ENCODE measurements at places on chromosomes 12 and 14. TPM values are rescaled to one million over a fixed set of nuclear protein-coding genes. Genes with fewer than 3 reads are reported as not detected.
A peak's percentile ranks its signal among the peaks of the same experiment; 100 is the strongest.

ITFG2 gene
- total RNA-seq: 20.0 TPM

TAS2R50 gene
- 4.4 TPM for total RNA-seq

FGF23 gene
- not detected for total RNA-seq

CIT gene
- 21.0 TPM for total RNA-seq

CBLN3 gene
- 0.72 TPM for total RNA-seq

DNA sequence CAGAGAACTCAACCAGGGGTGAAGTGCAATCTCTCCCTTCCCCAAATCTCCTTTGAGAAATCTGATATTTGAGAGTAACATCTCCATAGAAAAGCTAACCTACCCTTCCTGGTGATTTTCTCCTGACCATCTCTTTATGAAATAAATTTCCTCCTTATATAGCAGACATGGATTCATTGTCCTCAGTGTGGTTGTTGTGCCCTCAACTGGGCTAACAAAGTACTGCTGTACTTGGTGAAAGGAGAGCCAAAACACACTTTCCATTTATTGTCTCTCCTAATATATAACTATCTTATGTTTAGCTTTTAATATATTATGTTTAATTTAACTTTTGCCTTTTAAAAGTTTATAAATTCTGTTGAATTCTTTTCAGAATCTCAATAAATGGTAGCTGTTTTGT, 65.1 kb upstream of the SLCO1B1 start:
- no peaks in the 10 kb centered on the region for H3K27me3 ChIP-seq
- no peak overlapping the region for H3K27ac ChIP-seq
- H3K36me3 ChIP-seq: no peaks in the 10 kb centered on the region
- no peaks in the 10 kb centered on the region for H3K4me1 ChIP-seq

DNA sequence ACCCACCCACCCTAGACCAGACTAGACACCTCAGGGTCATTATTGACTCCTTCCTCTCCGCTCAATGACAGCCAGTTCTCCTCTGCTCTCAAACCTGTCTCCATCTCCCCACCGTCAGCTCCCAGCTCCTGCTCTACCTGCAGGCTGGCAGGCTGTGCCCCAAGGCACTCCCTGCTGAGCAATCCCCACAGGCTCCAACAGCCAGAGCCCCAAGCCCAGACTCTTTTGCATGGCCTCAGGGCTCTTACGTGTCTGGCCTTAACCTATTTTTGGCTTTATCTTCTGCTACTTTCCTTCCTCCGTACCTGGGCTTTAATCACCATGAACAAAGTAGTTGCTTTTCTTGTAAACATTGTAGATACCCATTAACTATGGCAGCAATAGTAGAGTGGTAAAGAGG, 162.9 kb upstream of the PRMT8 start:
- no peak for DNase-seq
- no peak overlapping the region for H3K27ac ChIP-seq
- no peaks in the 10 kb centered on the region for H3K36me3 ChIP-seq
- no peak overlapping the region for H3K4me3 ChIP-seq

GRCh38 chr14:50602035-50602434, 42.1 kb downstream of the ATL1 start:
- no peak for DNase-seq
- H3K36me3 ChIP-seq: no peaks in the 10 kb centered on the region
- H3K27ac ChIP-seq: no peak overlapping the region
- H3K27me3 ChIP-seq: no peaks in the 10 kb centered on the region
- H3K4me3 ChIP-seq: no peak overlapping the region
- peaks cover 1% of the 10 kb centered on the region for H3K4me1 ChIP-seq

- H3K27ac ChIP-seq: no peak overlapping the region
- no peaks in the 10 kb centered on the region for H3K4me1 ChIP-seq
- H3K36me3 ChIP-seq: no peaks in the 10 kb centered on the region
Measured at GRCh38 chr12:9327320-9327719, 119.1 kb upstream of the PZP start.

- DNase-seq: peak; percentile 87
- no peak overlapping the region for H3K4me3 ChIP-seq
- H3K27me3 ChIP-seq: no peaks in the 10 kb centered on the region
- H3K4me1 ChIP-seq: peaks cover 6% of the 10 kb centered on the region
- no peak overlapping the region for H3K27ac ChIP-seq
Measured at GRCh38 chr14:31059152-31059924, 33.2 kb upstream of the STRN3 start.

DNA sequence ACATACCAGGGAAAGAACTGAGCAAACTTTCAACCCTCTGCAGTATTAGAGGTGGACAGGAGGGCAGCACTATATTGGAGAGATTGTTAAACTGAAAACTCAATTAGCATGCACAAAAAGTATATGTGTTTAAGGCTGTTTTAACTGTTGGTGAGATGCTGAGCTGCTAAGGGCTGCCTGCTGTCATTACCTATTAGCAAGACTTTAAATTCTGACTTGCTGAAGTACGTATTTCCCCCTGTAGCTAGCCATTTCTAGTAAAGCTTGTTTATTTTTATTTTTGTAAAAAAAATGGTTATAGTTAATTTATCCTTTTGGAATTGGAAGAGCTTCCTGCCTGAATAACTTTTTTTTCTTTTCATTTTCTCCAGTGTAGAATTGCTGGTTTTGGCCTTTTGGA, 92.2 kb downstream of the CACNA1C start:
- peaks cover 2% of the 10 kb centered on the region for H3K27me3 ChIP-seq
- no peak overlapping the region for H3K27ac ChIP-seq
- H3K36me3 ChIP-seq: no peaks in the 10 kb centered on the region
- DNase-seq: peak; percentile 18
- H3K4me3 ChIP-seq: no peak overlapping the region
- H3K4me1 ChIP-seq: peaks cover 9% of the 10 kb centered on the region

- no peaks in the 10 kb centered on the region for H3K36me3 ChIP-seq
- H3K27me3 ChIP-seq: 0 out of 2 replicates have a peak, but pooled peaks cover 2% of the 10 kb centered on the region
- DNase-seq: no peak
Measured at GRCh38 chr14:52370406-52370935, 56.4 kb downstream of the PTGER2 start.

DNA sequence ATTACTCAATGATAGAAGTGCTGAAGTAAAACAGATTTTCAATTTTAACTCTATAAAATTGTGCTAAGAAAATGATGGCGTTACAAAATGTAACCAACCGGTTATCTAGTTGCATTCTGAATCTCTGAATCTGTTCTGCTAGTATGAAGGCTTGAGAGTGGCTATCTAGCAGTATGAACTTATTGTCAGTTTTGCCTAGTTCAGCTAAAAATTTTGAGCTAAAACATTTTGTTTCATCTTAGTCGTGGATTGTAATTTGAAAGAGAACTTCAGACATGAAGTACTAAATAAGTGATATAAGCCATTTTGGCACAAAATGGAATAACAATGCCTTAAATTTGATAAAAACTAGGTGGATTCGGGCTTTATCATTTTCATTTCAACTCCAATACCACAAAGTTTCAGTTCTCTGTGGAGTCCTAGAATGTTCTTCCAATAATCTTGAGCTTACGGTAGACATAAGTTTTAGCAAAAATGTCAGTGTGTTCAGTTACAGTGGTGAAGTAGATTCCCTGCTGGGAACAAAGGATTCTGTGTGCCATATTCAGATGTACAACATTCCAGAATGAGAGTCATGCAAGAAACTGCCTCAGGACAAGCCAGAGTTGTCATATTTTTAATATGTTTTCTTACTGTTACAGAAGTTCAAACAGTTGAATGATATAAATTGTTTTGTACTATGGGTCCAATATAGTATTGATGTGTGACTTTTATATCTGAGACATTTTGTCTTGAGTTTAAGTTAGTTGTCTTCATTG, 28.1 kb downstream of the ATP6V1D start:
- H3K27ac ChIP-seq: no peak overlapping the region
- peak; percentile 43 for DNase-seq
- peaks cover 20% of the 10 kb centered on the region for H3K36me3 ChIP-seq
- no peak overlapping the region for H3K4me3 ChIP-seq

DNA sequence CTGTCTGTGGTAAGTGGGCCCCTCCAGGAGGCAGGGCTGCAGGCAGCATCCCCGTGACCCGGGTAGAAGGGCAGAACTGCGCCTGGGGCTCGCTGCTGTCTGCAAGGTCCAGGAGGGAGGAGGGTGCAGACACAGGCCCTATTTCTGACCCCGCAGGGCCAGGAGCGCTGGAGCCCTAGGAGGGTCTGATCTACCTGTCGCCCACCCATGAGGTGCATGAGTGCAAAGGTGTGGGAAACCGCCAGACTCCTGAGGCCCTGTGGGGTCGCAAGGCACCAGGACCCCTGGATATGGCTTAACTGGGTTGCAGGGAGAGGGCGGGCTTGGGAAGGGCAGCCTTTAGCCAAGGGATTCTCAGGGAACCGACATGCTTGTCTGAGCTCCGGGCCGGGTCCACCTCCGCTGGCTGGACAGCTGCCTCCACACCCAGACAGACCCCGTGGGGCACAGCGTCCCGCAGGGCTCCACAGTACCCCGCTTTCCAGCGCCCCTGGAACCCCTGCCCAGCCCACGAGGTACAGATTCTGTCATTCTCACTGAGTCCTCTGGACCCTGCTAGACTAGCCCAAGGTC, 72.9 kb upstream of the TSPAN11 start:
- H3K27me3 ChIP-seq: peaks cover 4% of the 10 kb centered on the region
- DNase-seq: no peak
- H3K36me3 ChIP-seq: no peaks in the 10 kb centered on the region
- H3K27ac ChIP-seq: no peak overlapping the region
- no peak overlapping the region for H3K4me3 ChIP-seq

GRCh38 chr14:99212646-99213045, 59.4 kb downstream of the BCL11B start:
- H3K27me3 ChIP-seq: no peaks in the 10 kb centered on the region
- no peak overlapping the region for H3K27ac ChIP-seq
- no peaks in the 10 kb centered on the region for H3K36me3 ChIP-seq
- H3K4me3 ChIP-seq: no peak overlapping the region

DNA sequence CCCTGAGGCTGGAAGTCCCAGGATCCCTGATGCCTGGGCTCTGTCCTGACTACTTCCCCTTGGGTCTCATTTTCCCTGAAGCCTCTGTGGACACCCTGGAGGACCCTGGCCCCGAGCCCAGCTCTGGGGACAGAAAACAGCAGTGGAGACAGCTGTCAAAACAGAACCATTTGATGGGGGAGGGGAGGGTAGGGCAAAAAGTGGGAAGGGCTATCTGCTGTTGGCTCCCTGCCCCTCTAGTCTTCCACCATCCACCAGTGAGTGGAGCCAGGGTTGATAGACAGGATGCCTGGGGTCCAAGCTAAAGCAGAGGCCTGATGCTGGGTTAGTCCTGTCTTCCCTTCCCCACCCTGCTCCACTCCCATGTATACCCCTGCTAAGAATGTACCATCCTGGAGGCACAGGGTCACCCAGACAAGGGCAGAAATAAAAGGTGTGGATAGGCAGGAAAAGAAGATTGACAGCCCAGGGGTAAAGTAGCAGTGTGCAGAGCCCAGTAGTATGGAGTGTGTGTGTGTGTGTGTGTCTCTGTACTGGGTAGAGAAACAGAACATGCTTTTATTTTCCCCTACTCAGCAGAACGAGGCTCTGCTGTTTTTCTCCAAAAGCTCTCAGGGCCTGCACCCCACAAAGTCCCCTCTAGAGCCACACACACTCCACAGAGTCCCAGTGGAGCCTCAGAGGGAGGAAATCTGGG, 9.8 kb downstream of the ZNF385A start:
- no peak for DNase-seq
- peaks cover 1% of the 10 kb centered on the region for H3K36me3 ChIP-seq
- no peaks in the 10 kb centered on the region for H3K27me3 ChIP-seq
- no peak overlapping the region for H3K27ac ChIP-seq
- no peak overlapping the region for H3K4me3 ChIP-seq
- H3K4me1 ChIP-seq: peaks cover 8% of the 10 kb centered on the region

GRCh38 chr12:7190268-7191055, 976 bp downstream of the PEX5 start:
- peaks cover 7% of the 10 kb centered on the region for H3K4me1 ChIP-seq
- peak; percentile 6 for DNase-seq
- no peaks in the 10 kb centered on the region for H3K27me3 ChIP-seq
- H3K4me3 ChIP-seq: peak overlapping the region; percentile 69
- H3K36me3 ChIP-seq: peaks cover 4% of the 10 kb centered on the region
- peak overlapping the region; percentile 43 for H3K27ac ChIP-seq

DNA sequence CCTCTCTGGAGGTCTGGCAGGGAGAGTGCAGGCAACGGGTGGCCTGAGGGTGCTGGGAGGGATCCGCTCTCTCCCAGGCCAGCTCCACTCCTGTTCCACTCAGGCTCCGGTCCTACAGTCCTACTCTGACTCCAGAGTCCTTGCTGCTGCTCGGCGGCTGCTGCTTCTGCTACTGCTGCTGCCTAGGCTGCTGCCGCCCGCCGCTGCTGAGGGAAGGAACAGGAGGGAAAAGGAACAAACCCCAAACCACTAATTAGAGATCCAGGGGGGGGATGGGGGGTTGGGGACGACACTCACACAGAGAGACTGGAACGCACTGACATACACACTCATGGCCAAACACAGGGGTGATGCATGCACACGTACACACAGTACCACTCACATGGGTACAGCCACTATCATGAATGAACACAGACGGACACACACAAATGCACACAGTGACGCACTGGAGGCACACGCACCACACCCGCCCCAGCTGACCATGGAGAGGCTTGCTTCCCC, at the start of gene SP7:
SP7 (minus strand) TSS at position 174 of the 501 bp plus-strand sequence. CDS start 708 bp downstream, outside the sequence.
- no peak within 1 kb of the TSS for H3K27ac ChIP-seq
- no peak for DNase-seq
- no peaks in the 10 kb centered on the region for H3K4me1 ChIP-seq
- no peak within 1 kb of the TSS for H3K4me3 ChIP-seq
- H3K27me3 ChIP-seq: peaks cover 84% of the 10 kb centered on the region

DNA sequence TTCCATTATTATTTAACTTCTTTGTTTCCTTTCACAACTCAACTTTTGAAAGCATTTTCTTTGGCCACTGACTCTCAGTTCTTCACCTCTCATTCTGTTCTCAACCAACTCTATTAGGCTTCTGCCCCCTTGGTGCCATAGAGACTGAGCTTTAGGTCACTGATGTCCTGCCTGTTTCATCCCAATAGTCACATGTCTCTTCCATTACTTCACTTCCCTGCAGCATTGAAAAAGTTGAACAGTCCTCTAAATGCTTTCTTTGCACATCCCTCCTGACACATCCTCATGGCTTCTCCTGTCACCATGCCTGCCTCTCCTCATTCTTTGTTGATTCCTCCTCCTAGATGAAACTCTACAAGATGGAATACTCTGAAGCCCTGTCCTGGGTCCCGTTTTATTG, 2.7 kb downstream of the CLEC12A start:
- no peaks in the 10 kb centered on the region for H3K4me1 ChIP-seq
- H3K27ac ChIP-seq: no peak overlapping the region
- no peak overlapping the region for H3K4me3 ChIP-seq
- H3K27me3 ChIP-seq: peaks cover 1% of the 10 kb centered on the region
- DNase-seq: no peak

DNA sequence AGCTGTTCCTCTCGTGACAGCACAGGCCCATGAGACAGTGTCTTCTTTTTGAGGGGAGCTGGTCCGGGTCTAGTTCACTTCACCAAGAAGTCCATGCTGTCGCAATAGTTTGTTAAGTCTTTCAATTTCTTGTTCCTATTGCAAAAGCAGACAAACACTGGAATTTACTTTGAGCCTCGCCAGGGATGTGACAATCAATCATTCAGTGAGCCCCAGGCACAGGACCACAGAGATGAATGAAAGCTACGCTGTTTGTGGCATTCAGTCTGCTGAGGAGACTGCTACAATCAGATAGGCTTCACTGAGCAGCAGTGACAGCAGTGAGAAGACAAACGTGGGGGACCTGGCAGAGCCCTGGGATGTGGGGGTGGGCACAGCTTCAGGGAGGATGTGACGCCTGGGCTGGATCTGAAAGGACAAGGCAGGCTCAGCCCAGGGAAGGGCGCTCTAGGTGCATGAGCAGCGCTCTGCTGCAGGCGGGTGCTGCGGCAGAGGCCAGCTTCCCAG, 35.5 kb downstream of the TCTN1 start:
- no peak for DNase-seq
- H3K4me1 ChIP-seq: peaks cover 2% of the 10 kb centered on the region
- peaks cover 1% of the 10 kb centered on the region for H3K36me3 ChIP-seq
- H3K4me3 ChIP-seq: no peak overlapping the region

- H3K4me3 ChIP-seq: no peak overlapping the region
- peak; percentile 77 for DNase-seq
- H3K27me3 ChIP-seq: peaks cover 13% of the 10 kb centered on the region
- H3K36me3 ChIP-seq: no peaks in the 10 kb centered on the region
- H3K4me1 ChIP-seq: no peaks in the 10 kb centered on the region
Measured at GRCh38 chr14:64671591-64671990, 32.6 kb upstream of the PLEKHG3 start.
